ENCODE measurements at places on chromosomes 12 and 14.

GRCh38 chr14:32980178-32980901 lies 41.7 kb downstream of the NPAS3 start:
- no peak for DNase-seq

DNA sequence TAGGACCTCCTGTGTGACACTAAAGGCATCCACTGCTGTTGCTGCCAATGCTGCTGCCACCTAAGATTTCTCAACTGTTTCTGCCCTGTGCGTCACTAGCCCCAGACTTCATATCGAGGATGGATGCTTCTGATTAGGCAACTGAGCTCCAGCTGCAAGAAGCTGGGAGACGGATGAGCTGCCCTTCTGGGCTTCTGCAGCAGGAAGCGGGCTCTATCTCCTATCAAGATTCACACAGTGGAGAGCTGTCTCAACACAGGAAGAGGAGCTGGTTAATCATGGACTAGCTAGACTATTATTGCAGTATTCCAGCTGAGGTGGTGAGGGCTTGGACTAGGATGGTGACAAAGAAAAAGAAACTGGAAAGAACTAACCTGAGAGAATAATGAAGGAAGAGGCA lies 59.2 kb upstream of the PELI2 start:
- no peak for DNase-seq

DNA sequence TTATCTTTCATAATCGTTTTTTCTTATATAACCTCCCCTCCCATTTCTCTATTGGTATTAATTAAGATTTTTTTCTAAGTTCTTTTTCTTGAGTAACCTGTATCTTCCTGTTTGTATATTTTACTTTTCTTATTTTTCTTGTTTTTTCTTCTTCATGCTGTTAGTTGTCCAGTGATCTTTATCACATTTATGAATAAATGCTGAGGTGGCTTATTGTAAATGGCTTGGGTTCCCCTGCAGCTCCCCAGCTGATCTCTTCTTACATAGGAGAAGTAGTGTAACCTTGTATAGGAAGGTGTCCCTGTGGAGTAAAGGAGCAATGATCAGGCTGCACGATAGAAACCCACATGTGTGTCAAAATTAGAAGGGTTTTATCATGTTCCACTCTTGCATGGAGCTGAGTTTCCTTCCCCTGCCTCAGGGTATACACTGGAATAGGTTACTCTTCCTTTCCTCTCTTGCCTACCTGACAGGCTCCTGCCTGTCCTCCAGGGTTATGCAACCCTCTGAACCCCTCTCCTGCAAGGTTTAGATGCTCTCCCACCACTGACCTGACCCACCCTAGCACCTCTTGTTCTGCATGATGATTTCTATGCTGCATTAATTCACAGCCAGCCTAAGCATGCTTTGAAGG lies 334.8 kb upstream of the RGS6 start:
- no peak for DNase-seq

- no peak for DNase-seq
Measured at GRCh38 chr12:112252184-112252583, 126.8 kb downstream of the TRAFD1 start.

- DNase-seq: no peak
Measured at GRCh38 chr14:92995620-92996019, 72.7 kb downstream of the CHGA start.

- DNase-seq: no peak
Measured at GRCh38 chr14:75044752-75045151, 6.5 kb downstream of the MLH3 start.

DNA sequence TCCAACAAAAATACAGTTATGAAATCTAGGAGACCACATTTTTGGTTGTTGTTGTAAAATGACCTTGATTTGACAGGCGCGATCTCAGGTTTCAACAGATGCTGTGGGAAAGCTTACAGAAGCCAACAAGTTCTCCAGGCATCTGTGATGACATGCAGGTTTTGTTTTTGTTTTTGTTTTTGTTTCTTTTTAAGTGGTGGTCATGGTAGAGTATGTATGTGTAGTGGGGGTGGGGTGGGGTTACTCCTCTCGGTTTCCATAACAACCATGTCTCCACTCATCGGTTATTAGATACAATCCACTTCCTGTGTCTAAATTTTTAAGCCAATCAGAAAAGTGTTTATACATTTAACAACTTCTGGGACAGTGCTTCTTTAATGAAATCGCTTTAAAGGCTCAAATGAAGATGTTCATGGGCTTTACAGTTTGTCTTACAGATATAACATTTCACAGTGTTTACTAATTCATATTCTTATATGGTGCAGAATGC lies 199.9 kb upstream of the FOXN3 start:
- peak; percentile 34 for DNase-seq

GRCh38 chr14:77856941-77857340 lies 57.0 kb downstream of the ADCK1 start:
- no peak for DNase-seq

DNA sequence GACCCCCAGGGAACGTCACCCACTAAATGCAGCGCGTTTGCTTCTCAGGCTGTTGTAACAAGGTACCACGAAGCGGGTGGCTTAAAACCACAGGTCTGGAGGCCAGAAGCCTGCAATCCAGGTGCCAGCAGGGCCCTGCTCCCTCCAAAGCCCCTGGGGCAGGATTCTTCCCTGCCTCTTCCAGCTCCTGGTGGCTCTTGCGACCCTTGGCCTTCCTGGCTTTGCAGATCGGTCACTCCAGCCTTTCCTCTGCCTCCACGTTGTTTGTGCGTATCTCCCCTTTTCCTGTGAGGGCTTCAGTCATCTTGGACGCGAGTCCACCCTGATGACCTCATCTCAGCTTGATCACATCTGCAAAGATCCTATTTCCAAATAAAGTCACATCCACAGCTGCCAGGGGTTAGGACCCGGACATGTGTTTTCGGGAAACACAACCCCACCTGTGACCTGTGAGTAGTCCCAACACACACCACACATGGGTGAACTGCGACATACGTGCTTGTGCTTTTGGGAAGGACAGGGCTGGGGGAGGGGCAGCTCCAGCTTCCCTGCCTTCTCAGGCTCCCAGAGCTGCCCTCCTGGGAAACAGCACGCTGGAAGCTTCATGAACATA lies 114.5 kb upstream of the NCOR2 start:
- DNase-seq: no peak

DNA sequence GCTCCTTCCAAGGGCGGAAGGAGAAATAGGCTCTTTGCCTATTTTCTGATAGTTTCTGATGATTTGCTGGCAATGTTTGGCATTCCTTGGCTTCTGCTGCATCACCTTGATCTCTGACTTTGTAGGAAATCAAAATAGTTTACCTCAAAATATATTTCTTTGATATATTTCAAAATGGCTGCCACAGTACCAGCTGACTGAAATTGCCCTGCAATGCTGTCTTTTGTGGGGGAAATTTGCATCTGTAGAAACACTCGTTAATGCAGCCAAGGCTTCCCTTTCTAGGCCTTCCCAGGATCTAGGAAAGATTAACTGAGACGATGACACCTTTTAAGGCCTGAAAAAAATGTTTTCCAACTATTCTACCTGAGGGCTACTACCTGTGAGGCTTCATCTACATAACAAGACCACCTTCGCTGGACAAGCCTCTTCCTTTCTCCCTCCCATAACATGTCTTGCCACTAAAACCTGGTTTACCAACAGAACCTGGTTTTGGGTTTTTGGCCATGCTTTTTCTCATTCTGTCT lies 212.8 kb upstream of the SSTR1 start:
- DNase-seq: no peak

GRCh38 chr12:120528861-120529525 lies at the start of gene COQ5:
Gene COQ5, minus strand, starts transcription at chr12:120529158. Its CDS starts 17 bp downstream, at chr12:120529141.
- DNase-seq: peak; percentile 83

DNA sequence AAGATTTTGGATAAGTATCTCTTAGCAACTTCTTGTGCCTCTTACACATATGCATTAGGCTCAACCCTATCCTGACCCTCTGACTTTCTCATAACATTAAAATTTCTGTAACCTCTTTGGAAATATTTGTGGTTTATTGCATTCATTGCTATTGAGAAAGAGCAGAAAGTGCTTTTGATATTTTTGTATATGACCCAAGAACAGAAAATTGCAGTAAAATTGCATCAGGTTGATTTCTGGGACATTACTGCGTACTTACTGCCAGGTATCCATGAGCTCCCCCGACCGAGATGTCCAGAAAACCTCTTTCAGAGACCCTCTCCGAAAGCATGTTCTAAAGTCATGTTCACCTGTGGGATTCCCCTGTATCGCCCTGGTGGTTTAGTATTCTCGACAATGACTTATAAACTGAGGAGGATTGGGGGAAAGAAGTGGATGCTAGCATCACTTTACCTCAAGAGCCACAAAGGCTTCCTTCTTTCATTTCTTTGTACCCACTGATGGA lies 14.5 kb upstream of the IL22 start:
- no peak for DNase-seq

GRCh38 chr12:12482150-12482761 lies 80.4 kb downstream of the DUSP16 start:
- peak; percentile 39 for DNase-seq

GRCh38 chr14:103727313-103727980 lies 11.8 kb downstream of the ZFYVE21 start:
- DNase-seq: no peak

DNA sequence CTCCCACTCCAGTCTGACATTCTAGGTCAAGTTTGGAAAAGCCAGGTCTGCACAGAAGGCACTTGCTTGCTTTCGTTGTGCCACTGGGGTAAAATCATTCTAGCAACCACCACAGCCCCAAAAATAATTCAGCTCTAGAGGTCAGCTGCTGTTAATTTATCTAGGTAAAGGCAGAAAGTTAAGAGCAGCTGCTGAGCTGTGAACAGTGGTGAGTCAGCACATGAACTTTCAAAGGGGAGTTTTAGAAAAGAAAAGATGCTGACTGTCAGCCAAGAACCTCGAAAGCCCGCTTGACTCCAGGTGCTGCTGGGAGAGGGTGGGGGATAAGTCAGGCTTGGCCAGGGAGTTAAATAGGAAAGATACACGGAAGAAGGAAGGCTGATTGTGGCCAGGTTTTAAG lies 12.7 kb downstream of the CCDC197 start:
- DNase-seq: no peak

GRCh38 chr12:104865080-104865479 lies 93.0 kb downstream of the SLC41A2 start:
- no peak for DNase-seq
